ENCODE measurements at places on chromosomes 7 and 10.

- peak; percentile 57 for DNase-seq
These were observed 505 bp downstream of the NUDCD3 start for GRCh38 chr7:44489955-44490350.

DNA sequence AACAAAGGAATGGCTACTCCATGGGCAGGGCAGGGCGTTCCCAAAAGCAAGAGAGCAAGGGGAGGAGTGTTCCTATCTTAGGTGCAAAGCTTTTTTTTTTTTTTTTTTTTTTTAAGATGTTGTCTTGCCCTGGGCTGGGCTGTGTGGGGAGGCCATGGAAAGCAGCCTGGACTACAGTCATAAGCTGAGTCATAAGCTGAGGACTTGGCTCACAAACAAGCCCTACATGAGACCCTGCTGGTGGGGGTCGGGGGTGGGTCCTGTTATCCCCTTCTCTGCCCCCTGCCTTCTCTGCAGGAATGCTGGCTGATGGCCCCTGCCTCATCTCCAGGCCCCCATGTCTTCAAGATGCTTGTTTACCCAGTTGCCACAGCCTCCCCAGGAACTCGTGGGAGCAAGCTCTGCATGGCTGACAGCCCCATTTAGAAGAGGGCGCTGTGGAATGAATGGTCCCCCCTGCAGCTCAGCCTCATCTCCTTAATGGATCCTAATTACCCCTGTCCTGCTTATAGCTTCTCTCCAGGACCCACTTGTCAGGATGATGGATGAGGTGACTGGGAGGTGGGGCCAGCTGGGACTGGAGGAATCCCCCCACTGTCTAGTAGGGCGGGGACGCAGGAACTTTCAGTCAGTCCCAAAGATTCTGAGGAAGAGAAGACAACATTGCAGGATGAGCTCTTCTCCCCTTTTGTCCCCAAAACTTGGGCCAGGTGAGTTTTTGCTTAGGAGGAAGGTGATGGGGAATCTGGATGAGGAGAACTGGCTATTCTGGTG lies 340.8 kb upstream of the PODXL start:
- no peak for DNase-seq

DNA sequence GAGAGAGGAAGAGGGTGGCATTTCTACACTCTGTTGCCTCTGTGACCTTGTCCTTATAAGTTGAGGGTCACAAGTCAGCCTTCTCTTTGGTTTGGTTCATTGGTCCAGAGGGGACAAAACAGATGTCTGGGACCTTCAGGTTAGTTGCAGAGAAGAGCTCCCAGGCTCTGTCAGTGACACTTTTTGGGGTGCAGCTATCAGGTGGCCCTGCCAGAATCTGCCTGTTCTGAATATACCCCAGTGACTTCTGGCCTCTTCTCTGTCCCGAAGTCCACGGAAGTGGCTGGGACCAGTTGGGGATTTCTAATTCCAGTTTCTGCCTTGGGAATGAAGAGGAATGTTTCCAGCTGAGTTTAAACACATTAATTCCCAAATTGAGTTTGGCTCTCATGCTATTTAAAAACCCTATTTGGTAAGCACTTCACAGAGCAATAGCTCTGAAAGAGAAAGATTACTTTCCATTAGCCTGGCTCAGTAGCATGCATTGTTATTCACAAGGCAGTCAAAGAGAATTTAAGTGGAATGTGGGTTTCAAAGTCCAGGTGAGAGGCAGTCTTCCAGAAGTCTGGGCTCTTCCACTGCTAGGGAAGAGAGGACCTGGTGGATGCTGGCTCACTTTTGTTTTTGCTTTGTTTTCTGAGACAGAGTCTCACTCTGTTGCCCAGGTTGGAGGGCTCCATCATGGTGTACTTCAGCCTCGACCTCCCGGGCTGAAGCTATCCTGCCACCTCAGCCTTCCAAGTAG lies 237.8 kb upstream of the GALNT17 start:
- no peak for DNase-seq

DNA sequence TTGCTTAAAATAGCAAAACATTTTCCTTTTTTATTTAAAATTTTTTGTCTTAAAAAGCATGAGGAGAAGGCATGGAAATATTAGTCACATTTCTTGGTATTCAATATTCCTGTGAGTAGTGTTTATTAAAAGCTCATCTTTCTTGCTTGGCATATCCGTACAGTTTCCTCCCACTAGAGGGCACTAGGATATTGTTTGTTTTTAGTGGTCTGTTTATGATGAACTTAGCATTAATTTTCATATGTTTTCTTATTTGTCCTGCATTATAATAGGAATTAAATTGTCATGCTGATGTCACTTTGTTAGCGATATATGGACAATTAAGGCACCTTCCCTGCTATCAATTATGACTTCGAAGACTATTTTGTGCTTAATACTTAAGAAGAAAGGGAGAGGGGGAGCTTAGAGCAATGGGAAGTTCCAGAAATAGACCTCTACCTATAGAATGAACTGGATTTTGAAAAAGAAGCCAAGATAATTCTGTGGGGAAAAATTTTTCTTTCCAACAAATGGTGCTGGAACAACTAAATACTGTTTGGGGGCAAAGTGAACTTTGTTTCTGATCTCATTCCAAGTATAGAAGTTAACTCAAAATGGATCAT lies 91.0 kb upstream of the STRIP2 start:
- DNase-seq, result peak; percentile 75

DNA sequence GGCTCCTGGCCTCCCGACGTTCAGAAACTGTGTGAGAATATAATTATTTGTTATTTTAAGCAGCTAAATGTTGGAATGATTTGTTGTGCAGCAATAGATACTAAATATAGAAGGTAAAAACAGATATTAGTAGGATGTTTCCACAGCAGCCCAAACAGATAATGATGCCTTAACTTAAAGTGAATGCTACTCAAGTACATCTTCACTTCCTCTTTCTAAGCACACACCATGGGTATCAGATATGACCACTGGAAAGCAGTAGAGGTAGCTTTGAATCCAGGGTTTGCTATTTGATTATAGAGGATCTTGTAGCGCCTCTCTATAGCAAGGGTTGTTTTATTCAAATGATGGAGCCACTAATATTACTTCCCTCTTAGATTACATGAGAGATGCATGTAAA lies 38.2 kb upstream of the BET1 start:
- DNase-seq, result no peak

GRCh38 chr10:11536228-11536627 lies 75.2 kb downstream of the USP6NL start:
- no peak for DNase-seq
